Naive thymus-derived CD8-positive, alpha-beta T cell (primary cell): ENCODE measurements at places on chromosomes 1 and 21.
A peak's percentile ranks its signal among the peaks of the same experiment; 100 is the strongest.

DNA sequence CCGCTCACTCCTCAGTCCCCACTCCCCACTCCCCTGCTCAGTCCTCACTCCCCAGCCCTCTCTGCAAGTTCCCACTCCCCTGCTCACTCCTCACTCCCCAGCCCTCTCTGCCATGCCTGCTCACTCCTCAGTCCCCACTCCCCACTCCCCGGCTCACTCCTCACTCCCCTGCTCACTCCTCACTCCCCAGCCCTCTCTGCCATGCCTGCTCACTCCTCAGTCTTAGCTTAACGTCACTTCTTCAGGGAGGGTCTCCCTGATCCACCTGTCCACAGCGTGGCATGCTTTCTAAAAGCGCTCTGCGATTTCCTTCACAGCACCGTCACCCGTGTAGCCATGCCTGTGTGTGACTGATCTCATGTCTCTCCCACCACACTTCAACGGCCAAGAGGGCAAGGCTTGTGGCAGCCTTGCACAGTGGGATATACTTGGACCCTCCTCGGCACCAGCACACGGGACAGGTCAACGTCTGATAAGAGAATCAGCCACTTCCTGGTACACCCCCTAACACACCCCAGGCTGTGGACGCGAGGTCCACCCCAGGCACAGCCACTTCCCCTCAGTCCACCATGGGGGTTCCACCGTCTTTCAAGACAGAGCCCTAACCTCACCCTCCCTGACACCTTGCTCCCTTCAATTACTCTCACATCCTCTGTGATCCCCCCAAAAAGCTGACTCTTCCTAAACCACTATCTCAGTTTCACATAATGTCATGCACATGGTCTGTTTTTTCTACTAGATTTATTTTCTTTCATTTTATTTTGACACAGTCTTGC lies 14.0 kb downstream of the PRDM15 start:
- H3K27ac ChIP-seq = peak overlapping the region; percentile 73
- no peak for DNase-seq
- H3K4me3 ChIP-seq = no peak overlapping the region
- H3K27me3 ChIP-seq = no peaks in the 10 kb centered on the region
- H3K36me3 ChIP-seq = no peaks in the 10 kb centered on the region

DNA sequence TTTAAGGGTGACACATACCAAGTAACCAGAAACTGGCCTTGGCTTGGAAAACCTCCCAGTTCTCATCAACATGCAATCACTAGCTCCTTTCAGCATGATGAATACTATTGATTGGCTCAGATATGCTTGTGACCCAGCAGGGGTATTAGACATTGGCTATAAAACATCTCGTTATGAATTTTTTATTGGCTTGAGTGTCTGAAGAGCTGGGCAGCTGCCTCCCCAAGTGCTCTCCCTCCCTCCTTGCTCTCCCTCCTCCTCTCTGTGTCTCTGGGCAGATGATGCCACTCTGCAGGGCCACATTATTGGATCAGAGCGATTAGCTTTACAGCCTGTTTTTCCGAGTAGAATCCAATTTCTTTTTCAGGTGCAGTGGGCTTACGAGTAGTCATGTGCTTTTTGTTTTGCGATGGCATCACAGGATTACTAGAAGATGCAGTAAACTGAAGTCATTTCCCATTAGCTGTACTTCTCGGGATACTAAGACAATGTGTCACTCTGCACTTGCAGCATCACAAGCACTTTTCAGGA lies 79.3 kb upstream of the ATF3 start:
- no peaks in the 10 kb centered on the region for H3K36me3 ChIP-seq
- H3K4me1 ChIP-seq = no peaks in the 10 kb centered on the region
- no peak overlapping the region for H3K4me3 ChIP-seq
- H3K27me3 ChIP-seq = peaks cover 2% of the 10 kb centered on the region

GRCh38 chr1:29812408-29813135 lies 576.2 kb downstream of the PTPRU start:
- DNase-seq = no peak
- H3K27ac ChIP-seq = no peak overlapping the region
- H3K4me1 ChIP-seq = no peaks in the 10 kb centered on the region
- peaks cover 12% of the 10 kb centered on the region for H3K27me3 ChIP-seq

GRCh38 chr21:29184037-29184436 lies 53.6 kb downstream of the MAP3K7CL start:
- H3K4me3 ChIP-seq = no peak overlapping the region
- peaks cover 2% of the 10 kb centered on the region for H3K36me3 ChIP-seq
- no peaks in the 10 kb centered on the region for H3K4me1 ChIP-seq

GRCh38 chr1:29669158-29669871 lies 433.0 kb downstream of the PTPRU start:
- H3K27ac ChIP-seq = no peak overlapping the region
- DNase-seq = no peak
- H3K4me3 ChIP-seq = no peak overlapping the region

- H3K36me3 ChIP-seq = no peaks in the 10 kb centered on the region
- H3K27me3 ChIP-seq = no peaks in the 10 kb centered on the region
- H3K4me1 ChIP-seq = peaks cover 28% of the 10 kb centered on the region
Measured at GRCh38 chr1:160862203-160863060, at the start of gene CD244. Gene CD244, minus strand, starts transcription at chr1:160862887. Its CDS starts 210 bp downstream, at chr1:160862677.

DNA sequence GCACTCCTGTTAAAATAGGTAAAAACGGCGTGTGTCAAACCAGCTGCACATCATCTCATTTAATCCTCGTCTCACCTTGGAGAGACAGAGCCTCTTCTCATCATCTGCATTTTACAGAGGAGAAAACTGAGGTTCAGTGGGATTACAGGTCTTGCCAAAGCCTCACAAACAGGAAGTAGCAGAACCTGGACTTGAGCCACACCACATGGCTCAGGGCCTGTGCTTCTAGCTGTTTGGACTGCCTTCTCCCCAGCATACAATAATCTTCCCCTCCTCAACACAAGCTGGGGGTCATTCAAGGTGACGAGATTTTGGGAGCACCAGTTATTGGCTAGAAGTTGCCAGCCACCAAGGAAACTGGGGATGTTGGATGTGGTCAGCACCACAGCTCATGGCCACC lies 167.9 kb upstream of the ZC3H12A start:
- DNase-seq = no peak
- no peak overlapping the region for H3K4me3 ChIP-seq
- H3K27ac ChIP-seq = no peak overlapping the region
- H3K4me1 ChIP-seq = no peaks in the 10 kb centered on the region
- no peaks in the 10 kb centered on the region for H3K36me3 ChIP-seq
- peaks cover 35% of the 10 kb centered on the region for H3K27me3 ChIP-seq

GRCh38 chr1:246508897-246509688 lies 2.0 kb upstream of the SMYD3 start:
- no peaks in the 10 kb centered on the region for H3K36me3 ChIP-seq
- H3K4me1 ChIP-seq = peaks cover 35% of the 10 kb centered on the region
- no peak for DNase-seq
- H3K4me3 ChIP-seq = peak overlapping the region; percentile 91
- no peak overlapping the region for H3K27ac ChIP-seq
- no peaks in the 10 kb centered on the region for H3K27me3 ChIP-seq

DNA sequence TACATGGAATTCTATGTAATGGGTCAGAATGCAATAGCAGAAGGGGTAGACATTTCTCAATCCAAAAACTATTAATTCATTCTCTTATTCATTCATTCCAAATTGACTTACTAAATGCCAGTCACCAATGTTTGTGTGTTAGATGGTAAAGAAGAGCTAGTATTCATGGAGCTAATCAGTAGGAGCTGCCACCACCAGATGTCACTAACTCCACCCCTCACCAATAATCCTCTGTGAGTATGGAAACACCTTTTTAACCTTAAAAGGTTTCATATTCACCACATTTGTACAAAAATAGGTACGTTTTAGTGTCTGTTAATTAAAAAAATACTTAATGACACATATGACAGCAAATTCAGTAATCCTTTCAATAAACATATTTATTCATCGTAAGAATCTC lies 131.8 kb upstream of the PKN2 start:
- no peak for DNase-seq
- H3K27me3 ChIP-seq = no peaks in the 10 kb centered on the region
- H3K4me3 ChIP-seq = no peak overlapping the region
- H3K36me3 ChIP-seq = no peaks in the 10 kb centered on the region
- H3K27ac ChIP-seq = no peak overlapping the region
- no peaks in the 10 kb centered on the region for H3K4me1 ChIP-seq
